ENCODE measurements at places on chromosomes 2 and 18.

- DNase-seq, result no peak
Measured at GRCh38 chr18:47748093-47748796, 182.2 kb downstream of the SMAD2 start.

DNA sequence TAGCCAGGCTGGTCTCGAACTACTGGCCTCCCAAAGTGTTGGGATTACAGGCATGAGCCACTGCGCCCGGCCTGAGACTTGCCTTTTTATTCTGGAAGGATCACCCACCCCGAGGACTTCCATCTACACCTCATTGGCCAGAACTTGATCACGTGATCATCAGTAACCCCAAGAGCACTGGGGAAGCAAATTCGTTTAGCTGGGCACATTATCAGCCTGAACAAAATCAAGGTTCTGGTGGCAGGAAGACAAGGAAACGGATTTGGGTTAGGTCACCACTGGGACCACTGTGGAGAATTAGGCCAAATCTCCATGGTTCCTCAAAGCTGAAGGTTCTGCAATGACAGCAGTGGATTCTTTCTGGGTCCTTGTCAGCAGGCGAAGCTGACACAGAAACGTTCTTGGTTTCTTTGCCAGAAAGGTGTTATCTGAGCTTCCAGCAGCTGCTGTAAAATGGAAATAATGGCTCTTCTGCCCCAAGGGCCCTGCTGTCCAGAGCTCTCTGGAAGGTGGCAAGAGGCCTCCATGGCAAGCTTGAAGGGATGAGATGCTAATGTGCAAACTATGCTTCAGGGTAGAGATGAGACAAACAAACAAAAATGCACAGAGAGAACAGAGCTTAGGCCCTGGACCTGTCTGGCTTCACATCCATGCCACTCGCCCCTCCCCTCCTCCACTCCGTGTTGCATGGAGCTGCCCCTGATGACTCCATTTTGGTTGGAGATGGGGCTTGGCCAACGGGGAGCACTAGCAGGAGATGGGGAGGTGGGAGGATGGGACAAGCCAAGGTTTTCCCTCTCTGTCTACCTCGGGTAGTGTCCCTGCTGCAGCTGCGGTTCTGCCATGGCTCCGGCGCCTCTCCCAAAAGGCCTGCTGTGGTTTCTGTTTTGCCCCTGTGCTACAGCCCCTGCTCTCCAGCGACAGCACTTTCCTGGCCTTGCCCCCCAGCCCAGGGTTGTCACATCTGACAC, 28.4 kb downstream of the TMEM177 start:
- no peak for DNase-seq

DNA sequence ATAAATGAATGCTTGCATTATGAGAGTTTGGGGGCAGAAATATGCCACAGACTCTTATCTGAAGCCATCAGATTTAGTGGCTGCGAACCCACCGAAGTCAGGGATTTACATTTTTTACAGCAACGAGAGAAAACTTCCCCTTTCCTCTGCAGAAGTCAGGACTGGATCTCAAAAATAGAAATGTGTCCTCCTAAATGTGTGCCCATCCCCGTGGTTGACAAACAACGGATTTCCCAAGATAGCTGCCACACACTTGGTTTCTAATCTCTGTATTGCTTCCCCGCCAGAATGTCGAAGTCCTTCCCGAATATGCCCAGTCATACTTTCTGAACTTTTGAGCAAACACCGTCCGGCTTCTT, 879 bp upstream of the ADAM23 start:
- no peak for DNase-seq

DNA sequence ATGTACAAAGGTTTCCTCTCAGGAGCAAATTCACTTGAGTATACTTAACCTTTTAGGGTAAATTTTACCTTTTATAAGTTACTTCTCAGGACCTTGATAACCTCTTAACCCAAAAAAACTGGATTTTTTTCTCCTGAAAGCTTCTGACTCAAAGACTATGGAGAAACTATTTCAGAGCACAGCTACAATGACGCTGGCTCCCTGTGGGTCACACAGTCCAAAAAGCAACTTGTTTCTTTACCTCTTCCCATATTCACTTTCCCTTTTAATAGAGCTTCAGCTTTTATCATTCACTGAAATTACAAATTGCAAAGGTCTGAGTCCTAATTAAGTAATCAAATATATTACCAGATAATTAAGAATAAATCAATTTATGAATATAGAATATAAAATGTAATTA, 32.4 kb downstream of the GTF3C3 start:
- DNase-seq, result no peak

DNA sequence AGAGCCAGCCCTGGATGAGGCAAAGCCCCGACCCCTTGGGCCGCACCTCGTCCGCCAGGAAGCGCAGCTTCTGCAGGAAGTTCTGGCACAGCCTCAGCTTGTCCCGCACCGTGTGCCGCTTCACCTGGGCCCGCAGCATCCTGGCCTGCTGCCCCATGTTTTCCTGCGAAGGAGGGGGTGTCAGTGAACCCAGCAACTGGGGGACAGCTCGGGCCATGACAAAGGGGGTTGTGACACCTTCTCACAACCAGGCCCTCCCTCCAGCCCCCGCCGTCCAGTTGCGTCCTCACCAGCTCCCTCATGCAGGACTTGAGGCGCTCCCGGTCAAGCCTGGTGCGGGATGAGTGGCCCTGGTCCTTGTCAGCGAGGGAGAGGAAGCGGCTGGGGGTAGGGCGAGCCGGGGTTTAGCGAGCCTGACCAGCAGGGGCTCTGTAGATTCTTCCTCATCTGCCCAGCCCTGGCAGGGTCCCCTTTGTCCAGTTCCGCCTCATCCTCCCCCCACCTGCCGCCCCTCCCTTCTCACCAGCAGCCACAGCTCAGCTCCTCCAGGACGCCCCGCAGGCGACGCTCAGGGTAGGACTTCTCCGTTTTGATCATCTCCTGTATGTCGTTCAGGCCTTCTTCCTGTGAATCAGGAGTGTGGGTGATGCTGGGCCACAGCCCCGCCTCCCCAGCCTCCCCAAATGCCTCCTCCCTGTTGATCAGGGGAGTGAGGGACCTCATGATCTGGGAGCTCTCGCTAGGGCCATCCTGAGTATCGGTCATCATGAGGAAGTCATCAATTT, 606 bp downstream of the OTOF start:
- no peak for DNase-seq

DNA sequence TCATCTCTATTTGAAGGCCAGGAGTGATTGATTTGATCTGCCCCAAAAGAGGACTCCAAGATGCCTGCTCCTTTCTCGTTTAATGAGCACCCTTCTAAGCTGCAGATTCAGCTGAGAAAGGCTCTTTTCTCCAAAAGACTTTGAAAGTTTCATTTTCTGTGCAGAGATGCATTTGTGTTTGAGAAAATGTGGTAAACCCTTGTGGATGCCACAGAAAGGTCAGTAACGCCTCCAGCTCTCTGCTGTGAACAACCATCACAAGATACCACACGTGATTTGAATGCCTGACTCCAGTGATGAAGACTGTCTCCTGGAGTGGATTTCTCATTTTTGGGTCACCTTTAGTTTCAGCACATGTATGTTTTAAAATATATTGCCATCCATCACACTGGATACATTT, 35.0 kb upstream of the CCDC85A start:
- DNase-seq, result no peak

DNA sequence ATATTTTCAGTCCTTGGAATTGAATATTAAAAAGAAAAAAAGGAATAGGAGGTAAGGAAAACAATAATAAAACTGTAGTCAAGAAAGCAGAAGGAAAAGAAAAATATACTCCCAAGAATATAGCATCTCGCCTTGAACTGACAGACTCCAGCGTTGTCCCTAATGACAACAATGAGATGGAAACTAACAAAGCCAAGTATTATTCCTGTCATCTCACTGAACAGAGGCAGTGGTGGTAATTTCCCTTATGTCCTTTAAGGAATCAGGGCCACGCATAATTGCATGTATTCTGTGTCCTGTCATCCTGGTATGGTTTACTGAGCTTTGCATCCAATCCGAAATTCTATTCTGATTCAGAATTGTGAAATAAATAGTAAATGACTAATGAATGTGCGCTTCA, 158.9 kb downstream of the LRRTM4 start:
- no peak for DNase-seq
